Midbrain (tissue), 1 donor: ENCODE measurements at places on chromosomes 12 and 14.

DNA sequence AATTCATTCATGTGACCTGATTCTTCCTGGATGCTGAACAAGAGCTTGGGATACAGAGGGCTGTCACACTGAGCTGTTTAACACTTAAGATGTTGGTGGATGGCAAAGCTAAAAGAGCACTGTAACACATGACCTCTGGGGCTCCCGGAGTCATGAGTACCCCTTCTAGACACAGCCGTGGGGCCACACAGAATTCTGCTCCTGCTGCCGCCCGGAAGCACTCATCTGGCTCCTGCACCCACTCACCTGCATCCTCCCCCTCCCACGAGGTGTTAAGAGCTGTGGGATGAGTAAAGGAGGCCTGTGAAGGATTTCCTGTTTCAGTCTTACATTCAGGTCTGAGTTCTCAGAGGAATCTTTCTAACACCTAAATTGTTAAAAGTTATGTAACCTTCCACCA, 78.0 kb upstream of the SSTR1 start:
- no peak for DNase-seq

GRCh38 chr12:57719777-57720605, 18.6 kb downstream of the AGAP2 start:
- DNase-seq, result no peak

- DNase-seq, result no peak
Observed at GRCh38 chr14:39998854-39999253, 566.6 kb upstream of the FBXO33 start.

GRCh38 chr12:14810953-14811483, 3.0 kb downstream of the SMCO3 start:
- DNase-seq, result no peak

- no peak for DNase-seq
Observed at GRCh38 chr14:75648066-75648838, 12.4 kb downstream of the ERG28 start.
